ENCODE measurements at places on chromosomes 3 and 15.

DNA sequence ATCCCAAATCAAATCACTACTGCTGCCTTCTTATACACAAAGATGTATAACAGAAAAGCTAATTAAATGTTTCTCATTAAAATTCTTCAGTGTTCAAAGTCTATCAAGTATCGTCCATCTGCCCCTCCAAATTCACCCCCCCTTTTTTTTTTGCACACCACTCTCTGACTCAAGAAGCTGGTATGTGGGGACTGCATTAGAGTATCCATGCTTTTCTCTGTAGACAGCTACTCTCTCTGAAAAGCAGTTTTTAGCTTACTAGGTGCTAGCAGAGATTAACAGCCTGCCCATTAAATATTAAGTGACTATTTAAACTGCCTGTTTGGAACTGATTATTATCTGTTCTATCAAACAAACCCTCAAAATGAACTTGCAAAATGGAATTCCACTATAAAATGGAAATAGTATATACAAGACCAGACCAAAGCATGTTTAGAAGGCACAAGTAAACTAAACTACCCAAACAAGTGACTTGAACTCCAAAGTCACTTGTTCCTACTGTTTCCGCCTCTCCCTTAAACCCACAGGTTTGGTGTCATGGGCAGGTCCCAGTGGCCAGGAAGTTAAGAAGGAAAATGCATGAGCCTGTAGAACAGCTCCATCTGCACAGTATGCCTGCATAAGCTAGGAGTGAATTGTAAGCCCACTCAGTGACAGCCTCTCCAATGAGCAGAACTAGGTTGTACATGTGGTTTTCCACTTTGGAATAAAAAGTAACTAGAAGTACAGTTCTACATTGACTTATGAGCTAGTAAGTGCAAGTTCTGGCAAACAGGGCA lies 32.5 kb downstream of the GBE1 start:
- DNase-seq, result no peak

DNA sequence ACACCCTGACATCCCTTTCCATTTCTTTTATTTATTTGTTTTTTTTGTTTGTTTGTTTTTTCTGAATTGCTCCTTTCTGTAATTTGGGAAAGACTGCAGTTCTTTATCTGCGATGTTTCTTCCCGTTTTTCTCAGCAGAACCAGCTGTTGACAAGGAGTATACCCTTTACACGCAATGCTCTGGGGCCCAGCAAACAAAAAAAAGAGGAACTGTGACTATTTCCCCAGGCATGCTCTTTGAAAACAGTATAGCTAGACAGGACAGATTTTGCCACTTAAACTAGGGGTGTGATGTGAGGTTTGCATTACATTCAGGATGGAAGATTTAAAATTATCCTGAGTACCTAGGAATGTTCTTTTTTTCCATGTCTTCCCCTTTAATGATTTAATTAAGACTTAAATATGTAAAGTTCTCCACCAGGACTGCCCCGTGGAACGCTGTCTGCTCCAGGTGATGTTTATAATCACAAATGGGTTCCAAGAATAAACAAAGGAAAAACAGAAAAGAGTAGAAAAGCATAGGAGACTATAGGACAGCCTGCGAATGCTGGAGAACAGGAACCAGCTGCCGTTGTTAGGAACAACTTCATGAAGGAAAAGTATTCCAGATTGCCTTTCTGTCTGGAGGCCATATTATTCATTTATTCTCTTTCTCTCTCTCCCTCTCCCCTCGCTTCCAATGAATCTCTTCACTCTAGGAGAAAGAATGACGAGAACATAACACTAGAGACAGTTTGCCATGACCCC lies 43.3 kb downstream of the TGFBR2 start:
- no peak for DNase-seq

DNA sequence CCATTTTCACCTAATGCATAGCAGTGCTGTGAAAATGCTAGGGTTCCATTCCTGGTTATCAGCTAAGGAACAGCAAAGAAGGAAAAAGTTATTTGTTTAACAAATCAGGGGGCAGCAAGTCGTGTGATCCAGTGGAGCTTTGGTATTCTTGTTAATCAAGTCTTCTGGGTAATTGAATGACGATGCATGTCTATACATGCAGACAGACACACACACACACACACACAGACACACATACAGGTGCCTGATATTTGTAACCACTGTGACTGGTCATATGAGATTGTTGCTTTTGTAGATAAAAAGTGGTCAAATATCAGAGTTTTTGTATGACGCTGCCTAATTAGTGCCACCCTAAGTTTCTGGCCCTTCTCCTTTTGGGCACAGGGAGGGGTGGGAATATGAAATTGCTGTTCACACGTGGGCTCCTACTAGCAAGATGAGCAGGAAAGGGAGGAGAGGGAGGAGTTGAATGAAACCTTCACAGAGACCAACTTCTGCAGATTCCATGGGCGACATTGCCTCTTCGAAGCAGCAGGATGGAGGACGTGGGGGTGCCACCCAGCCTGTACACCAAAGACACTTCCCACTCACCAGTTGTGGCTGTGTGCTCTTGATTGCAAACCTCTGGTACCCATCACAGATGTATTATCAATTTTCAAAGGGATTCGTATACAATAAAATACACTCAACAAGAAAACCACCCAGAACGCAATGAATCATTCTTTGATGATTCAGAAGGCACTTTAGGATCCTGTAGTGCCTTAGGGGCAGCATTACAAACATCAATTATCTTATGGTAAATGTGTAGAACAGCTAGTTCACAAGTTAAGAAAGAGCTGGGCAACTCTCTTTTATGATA lies 281.9 kb upstream of the ICE2 start:
- DNase-seq, result no peak

DNA sequence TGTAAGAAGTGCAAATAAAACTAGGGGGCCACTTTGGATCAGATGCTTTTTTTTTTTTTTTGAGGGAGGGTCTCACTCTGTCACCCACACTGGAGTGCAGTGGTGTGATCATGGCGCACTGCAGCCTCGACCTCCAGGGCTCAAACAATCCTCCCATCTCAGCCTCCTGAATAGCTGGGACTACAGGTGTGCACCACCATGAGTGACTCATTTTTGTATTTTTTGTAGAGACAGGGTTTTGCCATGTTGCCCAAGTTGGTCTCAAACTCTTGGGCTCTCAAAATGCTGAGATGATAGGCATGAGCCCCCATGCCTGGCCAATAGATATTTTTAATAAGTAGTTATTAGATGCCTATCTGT lies 20.8 kb downstream of the CCR1 start:
- no peak for DNase-seq

- DNase-seq, result no peak
Measured at GRCh38 chr3:175413926-175414325, 554.8 kb downstream of the NAALADL2 start.

- no peak for DNase-seq
Measured at GRCh38 chr15:37077623-37078351, 22.6 kb downstream of the MEIS2 start.

DNA sequence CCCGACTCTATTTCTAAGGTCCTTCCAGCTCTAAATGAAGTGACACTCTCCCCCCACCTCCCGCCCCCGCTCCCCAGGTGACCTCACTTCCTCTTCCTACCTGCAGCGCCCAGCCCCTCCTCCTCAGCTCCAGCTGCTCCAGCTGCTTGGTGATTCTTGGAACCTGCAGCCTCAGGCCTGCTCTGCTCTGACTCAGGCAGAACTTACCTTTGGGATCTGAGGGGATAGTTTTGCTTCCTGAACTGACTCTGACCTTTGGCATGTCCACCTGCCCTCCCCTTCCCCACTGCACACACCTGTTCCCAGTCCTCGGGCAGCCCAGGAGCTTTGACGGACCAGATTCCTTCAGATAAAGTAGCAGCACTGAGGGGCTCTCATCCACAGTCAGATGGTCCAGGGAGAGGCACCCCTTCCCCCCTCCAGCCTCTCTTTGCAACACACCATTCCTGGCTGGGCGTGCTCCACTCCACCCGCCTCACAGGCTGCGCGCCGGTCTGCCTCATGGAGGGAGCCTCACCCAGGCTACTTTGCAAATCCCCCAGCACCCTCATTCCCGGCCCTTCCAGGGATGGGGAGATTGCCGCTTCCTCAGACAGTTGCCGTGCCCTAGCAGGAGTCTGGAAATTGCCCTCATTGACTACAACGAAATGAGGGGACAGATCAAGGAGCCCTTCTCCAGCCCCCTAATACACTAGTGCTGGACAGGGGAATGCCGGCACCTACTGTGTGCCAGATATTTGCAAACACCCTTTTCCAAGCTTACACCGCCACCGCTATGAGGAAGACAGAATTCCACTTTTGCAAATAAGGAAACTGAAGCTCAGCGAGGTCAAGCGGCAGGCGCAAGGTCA lies 692 bp upstream of the C15orf39 start:
- no peak for DNase-seq

DNA sequence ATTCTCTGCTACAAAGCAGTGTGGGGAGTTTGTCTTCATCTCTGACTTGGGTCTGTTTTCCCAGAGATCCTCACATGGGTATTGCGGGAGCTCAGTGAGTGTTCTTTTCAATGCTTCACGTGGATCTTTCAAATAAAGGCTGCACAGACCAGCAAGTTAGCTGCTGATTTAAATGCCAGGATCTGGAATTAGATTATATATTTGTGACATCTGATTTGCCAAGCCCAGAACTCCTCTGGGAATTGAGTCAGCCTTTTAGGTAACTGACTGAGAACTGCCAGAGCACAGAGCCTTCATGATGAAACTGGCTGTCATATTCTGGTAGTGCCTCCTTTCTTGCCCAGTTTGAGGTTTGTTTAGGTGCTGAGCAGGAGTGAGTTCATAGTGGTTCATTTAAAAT lies 14.7 kb downstream of the EDEM1 start:
- DNase-seq, result no peak

- DNase-seq, result no peak
Measured at GRCh38 chr3:42224658-42225421, 41.1 kb downstream of the CCK start.

DNA sequence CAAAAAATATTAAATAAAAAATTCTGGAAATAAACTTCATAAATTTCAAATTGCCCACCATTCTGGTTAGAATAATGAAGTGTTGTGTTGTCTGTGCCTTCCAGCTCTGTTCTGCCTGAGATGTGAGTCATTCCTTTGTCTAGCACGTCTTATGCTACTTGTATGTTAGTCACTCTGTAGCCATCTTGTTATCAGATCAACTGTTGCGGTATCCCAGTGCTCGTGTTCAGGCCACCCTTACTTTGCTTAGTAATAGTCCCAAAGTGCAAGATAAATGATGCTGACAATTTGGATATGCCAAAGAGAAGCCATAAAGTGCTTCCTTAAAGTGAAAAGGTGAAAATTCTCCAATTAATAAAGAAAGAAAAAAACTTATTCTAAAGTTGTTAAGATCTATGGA lies 527.5 kb downstream of the NAALADL2 start:
- no peak for DNase-seq

GRCh38 chr3:111568911-111569310 lies 26.2 kb downstream of the ZBED2 start:
- DNase-seq, result no peak

- DNase-seq, result no peak
Measured at GRCh38 chr3:117150628-117151027, 441.0 kb downstream of the TUSC7 start.

GRCh38 chr3:184907681-184908649 lies 96.0 kb downstream of the VPS8 start:
- no peak for DNase-seq

DNA sequence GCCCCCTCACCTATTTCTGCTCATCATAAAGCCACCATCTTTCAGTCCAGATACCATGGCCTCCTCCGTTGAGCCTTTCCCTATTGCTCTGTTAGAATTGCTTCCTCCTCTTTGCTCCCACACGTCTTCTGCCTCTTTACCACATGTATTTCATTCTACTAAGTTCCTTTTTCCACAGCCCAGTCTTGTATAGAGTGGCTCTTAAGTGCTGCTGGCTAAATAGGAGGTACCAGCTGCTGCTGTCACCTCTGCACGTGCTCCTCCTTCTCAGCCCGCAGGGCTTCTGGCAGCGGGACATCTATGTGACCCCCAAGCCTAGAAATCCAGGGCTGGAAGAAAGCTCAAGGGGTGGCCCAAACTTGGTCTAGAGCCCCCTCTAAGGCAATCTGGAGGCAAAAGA lies 38.8 kb upstream of the PLXND1 start:
- DNase-seq, result no peak

GRCh38 chr15:55823699-55824340 lies 80.9 kb upstream of the PRTG start:
- no peak for DNase-seq

DNA sequence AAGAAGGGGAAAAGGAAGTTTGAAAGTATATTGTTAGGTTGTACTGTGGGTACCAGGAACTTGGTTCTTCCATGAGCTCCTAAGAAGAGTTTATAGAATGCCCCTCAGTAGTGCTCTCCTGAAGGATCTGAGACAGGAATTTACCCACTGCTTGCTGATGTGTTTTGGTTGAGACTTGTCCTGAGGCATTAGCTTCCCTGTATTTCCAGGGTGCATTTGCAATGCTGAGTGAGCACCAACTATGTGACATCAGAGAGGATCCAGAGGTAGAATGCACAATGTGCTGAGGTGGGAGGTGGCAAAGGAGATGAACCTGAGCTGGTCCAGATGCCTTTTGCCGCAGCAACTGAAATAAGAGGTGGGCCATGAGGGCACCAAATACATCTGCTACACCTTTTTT lies 64.3 kb upstream of the LRRC3B start:
- DNase-seq, result no peak

DNA sequence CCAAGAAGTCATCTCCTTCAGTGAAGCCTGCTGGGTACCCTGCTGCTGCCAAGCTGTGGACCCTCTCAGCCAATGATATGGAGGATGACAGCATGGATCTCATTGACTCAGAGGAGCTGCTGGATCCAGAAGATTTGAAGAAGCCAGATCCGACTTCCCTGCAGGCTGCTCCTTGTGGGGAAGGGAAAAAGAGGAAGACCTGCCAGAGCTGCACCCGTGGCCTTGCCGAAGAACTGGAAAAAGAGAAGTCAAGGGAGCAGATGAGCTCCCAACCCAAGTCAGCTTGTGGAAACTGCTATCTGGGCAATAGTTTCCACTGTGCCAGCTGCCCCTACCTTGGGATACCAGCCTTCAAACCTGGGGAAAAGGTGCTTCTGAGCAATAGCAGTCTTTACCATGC lies 13.7 kb upstream of the ANP32A start:
- DNase-seq, result no peak

DNA sequence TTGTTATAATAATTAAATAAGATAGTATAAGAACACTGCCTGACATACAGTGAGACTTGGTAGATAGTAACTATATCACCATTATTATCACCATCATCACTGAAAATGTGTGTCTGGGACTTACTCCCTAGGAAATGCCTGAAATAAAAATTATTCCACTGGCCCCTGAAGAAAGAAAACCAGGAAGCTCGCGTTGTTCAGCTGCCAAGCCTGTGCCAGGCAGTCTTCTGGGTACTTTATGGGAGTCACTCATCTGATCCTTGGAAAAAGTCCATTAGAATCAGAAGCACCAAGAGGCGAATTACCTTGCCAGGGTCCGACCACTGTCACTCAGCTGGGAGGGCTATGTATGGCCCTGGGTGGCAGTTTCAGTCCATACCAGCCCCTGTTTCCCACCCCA lies 220.3 kb upstream of the TPM1 start:
- no peak for DNase-seq

- DNase-seq, result no peak
Measured at GRCh38 chr15:97052513-97052912, 722.0 kb downstream of the NR2F2 start.
